ENCODE measurements at places on chromosomes 4 and X. TPM values are rescaled to one million over a fixed set of nuclear protein-coding genes. Genes with fewer than 3 reads are reported as not detected.

The TMEM255A gene
- under 0.01 TPM for total RNA-seq

The CT45A5 gene
- total RNA-seq: not detected

The ITIH6 gene
- total RNA-seq: not detected

The FAM149A gene
- 2.3 TPM for total RNA-seq

The TREX2 gene
- 4.4 TPM for total RNA-seq

Measured in regular cardiac myocyte (primary cell).